Glutamatergic neuron (in vitro differentiated cells): ENCODE measurements at places on chromosomes 5 and 9.
A peak's percentile ranks its signal among the peaks of the same experiment; 100 is the strongest.

GRCh38 chr5:143205386-143205785 is 198.1 kb downstream of the NR3C1 start:
- DNase-seq = no peak

GRCh38 chr5:159341906-159342310 is 11.6 kb upstream of the IL12B start:
- no peak for DNase-seq

DNA sequence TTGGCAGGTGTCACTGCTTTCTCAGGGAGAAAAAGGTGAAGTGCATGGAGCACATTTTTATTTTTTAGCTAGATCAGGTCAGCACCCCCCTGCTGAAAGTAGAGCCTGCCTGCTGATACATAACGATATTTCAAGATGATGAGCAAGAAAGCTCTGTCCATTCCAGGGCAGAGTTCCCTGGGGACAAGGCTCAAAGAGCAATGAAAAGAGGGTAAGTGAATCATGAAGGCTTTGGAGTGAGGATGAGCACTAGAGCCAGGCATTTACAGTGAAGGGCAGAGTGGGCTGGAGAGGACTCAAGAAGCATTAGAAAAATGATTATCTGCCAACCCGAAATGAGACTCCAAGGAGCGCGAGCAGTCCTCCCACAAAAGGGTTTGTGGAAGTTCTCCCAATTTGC is 345.7 kb downstream of the TLE4 start:
- DNase-seq = no peak

DNA sequence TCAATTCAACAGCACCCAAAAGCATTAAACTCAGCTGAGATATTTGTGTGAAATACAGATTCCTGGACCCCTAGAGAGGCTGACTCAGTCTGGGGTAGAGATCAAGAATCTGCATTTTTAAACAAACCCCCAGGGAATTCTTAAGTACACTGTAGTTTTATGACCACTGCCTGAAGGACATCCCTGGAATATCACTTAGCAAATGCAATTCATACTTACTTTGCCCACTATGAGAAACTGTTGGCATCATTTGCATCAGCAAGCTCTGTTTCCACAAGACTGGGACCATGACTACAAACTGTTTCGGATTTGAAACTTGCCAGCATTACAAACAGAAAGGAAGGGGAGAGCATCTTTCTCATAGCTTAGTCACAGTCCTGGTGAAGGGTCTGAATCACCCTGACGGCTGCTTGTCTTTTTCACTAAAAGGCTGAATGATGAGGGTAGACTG is 63.7 kb downstream of the MLLT3 start:
- no peak for DNase-seq

GRCh38 chr9:127976498-127976897 is 4.3 kb downstream of the EEIG1 start:
- DNase-seq = no peak

GRCh38 chr9:112218908-112219307 is 43.8 kb upstream of the SUSD1 start:
- DNase-seq = no peak

DNA sequence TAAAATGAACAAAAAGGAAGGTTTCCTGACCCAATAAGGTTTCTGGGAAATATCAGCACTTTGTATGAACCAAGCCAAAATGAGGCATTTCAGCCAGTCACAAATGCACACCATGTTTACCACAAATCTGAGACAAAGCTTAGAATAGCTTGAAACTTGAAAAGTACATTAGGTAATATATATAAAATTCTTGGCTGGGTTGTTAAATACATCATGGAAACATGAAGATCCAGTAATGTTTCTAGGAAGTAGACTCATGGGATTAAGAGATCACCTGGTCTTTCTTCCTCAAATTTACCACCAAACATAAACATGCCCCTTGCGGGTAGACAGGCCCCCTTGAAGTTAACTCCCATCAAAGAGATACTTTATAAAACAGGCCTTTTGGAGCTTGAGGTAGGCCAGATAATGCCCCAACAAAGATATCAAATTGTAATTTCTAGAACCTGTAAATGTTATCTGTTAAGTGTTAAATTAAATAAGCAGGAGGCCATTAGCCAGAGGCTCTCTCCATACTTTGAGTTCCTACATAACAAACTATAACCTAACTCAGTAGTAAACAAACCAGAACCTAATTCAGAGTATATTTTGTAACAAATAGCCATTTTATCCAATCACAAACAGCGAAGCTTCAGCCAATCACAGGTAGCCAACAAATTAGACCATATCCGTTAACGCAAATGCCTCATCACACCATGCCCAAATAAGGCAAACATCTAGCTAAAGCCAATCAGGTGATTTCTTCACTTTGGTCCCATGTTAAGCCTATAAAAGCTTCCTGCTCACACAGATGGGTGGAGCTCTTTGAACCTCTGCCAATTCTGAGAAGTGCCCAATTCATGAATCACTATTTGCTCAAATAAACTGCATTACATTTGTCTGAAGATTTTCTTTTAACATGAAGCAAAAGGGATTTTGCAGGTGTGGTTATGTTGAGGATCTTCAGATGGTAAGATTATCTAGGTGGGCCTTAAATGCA is 127.9 kb upstream of the TARS1 start:
- DNase-seq = no peak

DNA sequence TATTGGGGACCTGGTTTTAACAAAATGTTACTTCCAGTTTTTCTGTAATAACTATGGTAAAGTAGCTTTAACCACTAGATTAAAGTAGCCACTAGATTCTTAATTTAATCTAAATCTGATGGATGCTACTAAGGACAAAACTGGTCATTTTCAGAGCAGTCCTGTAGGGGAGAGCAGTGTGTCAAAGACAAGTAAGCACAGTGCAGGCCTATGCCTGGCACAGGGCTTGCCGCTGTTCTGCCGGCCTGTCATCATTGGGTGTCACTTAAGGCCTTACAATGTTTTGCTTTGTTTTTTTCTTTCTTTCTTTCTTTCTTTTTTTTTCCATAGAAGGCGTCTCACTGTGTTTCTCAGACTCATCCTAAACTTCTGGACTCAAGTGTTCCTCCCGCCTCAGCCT is 53.0 kb upstream of the NXNL2 start:
- no peak for DNase-seq

GRCh38 chr5:94749042-94749441 is 130.6 kb downstream of the SLF1 start:
- no peak for DNase-seq

DNA sequence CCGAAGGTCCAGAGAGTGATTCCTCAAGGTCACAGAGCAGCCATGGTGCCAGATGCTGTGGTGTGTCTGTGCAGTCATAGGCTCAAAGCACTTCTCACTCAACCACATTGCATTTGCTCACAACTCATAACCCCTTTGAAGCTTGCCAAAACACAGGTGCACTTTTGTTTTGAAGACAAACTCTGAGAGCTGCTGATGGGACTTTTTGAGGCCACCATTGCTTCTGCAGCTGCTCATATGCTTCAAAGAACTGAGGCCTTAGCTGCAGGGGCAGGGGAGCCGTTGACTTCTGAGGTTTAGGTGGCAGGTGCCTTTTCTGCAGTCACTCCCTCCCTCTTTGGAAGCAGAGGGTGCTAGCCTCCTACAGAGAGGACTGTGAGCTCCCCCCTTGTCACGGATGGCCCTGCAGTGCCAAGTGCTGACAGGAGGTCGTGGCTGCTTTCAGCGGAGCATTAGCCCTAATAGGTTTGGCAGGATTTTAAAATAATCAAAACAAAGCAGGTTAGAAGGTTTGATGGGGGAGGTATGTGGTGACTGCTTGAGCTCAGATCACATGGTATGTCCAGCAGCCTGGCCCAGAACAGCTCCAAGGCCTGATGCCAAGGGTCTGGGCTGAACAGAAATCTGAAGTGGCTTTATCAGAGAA is 232.1 kb downstream of the MAN2A1 start:
- no peak for DNase-seq

GRCh38 chr5:14331386-14331781 is 188.2 kb downstream of the TRIO start:
- DNase-seq = no peak

GRCh38 chr5:12704955-12705354 is 800.7 kb upstream of the CTNND2 start:
- no peak for DNase-seq

GRCh38 chr9:100715100-100715380 is 137.2 kb downstream of the CAVIN4 start:
- DNase-seq = no peak

GRCh38 chr9:18017136-18017535 is 438.3 kb downstream of the SH3GL2 start:
- DNase-seq = no peak

DNA sequence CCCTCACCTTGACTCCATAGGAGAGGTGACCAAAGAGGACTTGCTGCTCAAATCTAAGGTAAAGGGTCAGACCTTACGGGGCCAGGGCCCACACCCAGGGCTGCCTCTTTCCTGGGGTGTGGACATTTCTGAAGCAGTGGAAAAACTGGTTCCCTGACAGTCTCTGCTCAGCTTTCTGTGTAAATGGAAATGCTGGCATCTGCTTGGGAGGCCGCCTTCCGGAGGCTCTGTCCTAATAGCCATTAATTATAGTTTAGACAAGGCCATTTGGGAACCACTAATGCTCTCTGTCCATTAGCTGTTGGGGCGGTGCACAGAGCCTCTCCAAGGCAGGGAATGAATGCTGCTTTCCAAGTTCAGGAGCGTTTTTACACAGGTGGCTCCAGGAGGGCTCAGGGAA is 17.3 kb downstream of the USP20 start:
- peak; percentile 68 for DNase-seq

DNA sequence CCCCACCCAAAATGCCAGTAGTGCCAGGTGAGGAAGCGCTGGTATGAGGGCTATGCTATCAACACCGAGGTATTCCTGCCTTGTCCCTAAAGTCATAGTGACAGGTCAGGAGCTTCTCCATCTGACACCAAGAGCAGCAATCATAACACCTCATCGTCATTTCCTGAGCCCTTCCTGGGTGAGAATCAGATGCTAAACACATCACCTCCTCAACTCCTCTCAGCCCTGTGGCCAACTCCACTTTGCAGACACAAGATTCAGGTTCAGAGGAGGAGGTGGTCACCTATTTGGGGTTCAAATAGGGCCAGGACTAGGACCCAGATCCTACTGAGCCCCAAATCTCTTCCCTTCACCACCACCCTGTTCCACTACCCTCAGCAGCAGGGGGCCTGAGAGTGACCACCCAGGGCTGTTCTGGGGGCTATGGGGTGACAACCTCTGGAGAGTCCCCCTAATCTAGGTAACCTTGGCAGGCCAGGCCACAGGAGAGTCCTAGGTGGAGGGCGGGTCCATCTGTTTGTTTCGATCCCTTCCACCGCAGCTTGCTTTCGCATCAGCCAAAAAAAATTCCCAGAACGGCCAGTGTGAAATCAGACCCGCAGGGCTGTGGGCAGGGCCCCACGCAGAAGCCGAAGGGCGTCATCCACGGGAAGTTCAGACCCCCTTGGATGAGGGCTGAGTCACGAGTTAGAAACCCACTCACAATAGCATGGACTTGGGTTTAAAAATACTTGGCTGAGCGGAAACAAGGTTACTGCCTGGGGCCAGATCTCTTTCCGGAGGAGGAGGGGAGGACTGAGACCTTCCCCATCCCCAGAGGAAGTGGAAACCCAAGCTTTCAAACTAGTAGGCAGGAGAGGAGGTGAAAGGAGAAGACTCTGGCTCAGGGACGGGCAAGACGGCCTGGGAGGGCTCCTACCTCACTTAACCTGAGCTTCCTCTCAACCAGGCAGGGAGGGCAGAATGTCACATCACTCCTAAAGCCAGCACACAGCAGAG is 8.7 kb downstream of the STK10 start:
- no peak for DNase-seq

- DNase-seq = no peak
Measured at GRCh38 chr5:142087920-142088679, 20.5 kb upstream of the NDFIP1 start.

DNA sequence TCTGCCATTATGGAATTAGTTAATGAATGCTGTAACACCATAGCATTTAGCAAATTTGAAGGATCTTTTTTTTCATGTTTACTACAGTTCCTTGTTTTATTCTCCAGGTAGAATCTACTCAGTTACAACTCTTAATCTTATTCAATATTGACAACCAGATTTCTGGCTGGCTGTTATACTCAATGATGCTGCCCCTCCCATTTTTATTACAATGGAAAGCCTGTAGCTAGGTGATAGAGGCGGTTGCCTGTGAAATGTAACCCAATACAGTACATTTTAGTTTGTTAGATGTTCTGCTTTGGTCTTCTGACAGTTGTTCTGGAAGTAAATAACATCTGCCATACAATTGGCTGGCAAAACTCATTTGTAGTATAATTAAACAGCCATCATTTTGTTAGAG is 294.2 kb downstream of the DMRTA1 start:
- no peak for DNase-seq

DNA sequence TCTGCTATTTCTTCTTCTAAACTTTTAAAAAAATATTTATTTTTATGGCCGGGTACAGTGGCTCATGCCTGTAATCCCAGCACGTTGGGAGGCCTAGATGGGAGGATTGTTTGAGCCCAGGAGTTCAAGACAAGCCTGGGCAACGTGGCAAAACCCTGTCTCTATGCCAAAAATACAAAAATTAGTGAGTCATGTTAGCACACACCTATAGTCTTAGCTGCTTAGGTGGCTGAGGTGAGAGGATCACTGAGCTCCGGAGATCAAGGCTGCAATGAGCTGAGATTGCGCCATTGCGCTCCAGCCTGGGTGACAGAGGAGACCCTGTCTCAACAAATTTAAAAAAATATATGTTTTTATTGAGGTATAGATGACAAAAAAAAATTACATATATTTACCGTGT is 5.6 kb downstream of the AP3S1 start:
- DNase-seq = no peak

DNA sequence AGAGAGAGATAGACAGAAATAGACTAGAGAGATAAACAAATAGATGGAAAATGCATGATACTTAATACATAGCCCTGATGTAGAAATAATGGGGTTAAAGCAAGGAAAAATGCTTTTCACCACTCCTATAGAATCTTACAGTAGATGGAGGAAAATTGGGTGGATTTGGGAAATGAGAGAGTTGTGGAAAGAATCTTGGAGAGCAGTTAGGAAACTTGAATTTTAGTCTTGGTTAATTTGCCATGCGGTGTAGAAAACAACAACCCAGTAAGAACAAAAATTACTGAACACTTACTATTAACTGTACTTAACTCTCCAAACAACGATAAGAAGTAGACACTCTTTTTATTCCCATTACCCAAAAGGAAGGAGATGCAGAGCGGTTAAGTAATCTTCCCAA is 329.8 kb downstream of the ZNF608 start:
- no peak for DNase-seq

- peak; percentile 86 for DNase-seq
Measured at GRCh38 chr5:177472460-177473442, 683 bp downstream of the DBN1 start.
